Hematopoietic multipotent progenitor cell treated with erythropoietin and hydrocortisone succinate and interleukin-3 and kit ligand, for 4 days (in vitro differentiated cells): ENCODE measurements at places on chromosomes 3 and 15.
A peak's percentile ranks its signal among the peaks of the same experiment; 100 is the strongest.

DNA sequence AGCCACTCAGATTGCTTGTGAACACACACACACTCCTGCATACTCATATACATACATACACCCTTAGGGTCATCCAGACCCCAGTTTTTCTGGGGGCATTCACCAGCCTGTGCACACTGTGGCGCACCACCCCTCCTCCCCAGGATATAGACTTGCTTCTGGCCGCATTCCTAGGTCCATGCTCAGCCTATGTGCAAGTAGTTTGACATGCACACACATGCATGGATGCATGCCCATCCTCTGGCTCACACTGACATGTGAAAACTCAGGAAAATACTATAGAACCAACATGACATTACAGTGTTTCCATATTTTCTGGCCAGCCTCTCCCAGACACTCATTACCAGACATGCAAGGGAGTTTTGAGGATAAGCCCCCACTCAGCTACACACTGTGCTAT lies 79.3 kb upstream of the POLG start:
- no peak for DNase-seq

- peak; percentile 90 for DNase-seq
These were observed 2.4 kb downstream of the NMNAT3 start for GRCh38 chr3:139675327-139675726.

DNA sequence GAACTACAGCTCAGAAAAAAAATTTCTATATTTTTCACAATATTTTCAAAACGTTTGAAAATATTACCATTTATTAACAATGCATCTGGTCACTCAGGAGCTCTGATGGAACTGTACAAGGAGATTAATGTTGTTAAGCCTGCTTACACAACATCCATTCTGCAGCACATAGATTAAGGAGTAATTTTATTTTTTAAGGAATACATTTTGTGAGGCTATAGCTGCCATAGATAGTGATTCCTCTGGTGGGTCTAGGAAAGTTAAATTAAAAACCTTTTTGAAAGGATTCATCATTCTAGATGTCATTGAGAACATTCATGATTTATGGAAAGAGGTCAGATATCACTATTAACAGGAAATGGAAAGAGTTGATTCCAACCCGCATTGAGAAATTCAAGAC lies 196.9 kb downstream of the C3orf38 start:
- no peak for DNase-seq

DNA sequence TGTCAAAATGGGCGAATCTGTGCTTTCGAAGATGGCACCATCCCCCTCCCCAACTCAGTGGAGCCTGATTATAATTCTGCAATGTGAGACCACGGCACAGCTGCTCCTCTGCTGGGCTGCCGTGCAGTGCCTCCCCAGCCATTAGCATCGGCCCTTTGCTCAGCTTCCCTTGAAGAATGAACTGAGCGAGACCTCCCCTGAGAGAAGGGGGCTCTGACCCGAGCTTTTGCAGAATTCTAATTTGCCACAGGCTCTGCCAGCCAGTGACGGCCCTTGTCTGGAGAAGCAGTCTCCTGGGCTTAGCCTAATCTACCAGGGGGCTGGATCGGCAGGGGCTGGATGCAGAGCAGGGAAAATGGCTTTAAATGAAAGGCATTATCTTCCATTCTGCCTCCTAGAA lies 57.2 kb downstream of the GLDN start:
- DNase-seq, result no peak
